ENCODE measurements at places on chromosomes 4 and X.

DNA sequence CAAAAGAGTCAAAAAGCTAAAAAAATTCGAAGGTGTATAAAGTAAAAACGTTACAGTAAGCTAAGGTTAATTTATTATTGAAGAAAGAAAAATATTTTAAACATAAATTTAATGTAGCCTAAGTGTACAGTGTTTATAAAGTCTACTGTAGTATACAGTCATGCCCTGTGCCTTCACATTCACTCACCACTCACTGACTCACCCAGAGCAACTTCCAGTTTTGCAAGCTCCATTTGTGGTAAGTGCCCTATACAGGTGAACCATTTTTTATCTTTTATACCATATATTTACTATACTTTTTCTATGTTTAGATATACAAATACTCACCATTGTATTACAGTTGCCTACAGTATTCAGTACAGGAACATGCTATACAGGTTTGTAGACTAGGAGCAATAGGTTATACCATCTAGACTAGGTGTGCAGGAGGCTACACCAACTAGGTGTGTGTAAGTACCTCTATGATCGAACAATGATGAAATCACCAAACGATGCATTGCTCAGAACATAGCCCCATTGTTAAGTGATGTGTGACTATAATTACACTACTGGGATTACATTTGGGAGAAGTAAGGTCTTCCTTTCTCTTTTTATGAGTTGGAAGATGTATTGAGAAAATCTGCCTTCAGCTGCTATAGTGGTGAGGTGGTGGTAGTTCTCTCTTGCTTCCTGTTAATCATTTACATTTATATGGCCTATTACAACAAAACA is 27.2 kb downstream of the TMSB4X start:
- DNase-seq, result no peak

DNA sequence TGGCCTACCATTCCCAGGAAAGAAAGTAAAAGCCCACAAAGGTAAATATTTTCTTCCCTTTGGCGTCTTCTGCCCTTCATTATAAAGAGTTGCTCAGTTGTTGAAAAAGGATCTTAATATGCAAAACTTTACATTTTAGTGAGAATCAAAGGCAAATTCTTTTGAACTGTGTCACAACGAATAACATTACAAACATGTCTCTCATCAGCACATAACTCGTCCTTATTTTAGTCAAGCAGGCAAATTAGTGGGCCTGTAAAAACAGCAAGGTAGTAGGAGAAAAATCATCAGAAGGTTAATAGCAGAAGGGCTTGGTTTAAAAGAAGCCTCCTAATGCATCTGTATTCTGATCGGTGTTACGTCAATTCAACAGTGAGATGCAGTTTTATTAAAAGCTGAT is 647.3 kb upstream of the DIPK2B start:
- no peak for DNase-seq

DNA sequence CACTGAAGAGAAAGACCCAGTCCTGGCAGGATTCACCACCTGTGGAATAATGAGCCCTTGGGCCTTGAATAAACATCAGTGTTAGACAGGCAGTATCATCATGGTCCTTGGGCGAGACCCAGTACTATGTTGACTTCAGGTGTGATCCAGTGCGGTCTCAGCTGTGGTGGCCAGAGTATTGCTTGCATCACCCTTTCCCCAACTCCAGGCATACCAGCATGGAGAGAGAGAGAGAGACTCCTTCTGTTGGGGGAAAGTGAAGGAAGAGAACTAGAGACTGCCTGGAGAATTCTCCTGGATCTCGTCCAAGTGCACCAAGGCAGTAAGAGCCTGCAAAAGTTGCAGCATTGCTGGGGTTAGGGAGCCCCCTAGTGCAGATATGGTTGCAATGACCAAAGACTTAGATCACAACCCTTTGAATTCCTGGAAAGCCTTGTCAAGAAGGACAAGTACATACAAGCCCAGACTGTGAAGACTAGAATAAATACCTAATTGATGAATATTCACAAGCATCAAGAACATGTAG is 61.1 kb upstream of the VAMP7 start:
- peak; percentile 70 for DNase-seq

- no peak for DNase-seq
These were observed 79.4 kb upstream of the SMIM10 start for GRCh38 chrX:134911348-134911747.

DNA sequence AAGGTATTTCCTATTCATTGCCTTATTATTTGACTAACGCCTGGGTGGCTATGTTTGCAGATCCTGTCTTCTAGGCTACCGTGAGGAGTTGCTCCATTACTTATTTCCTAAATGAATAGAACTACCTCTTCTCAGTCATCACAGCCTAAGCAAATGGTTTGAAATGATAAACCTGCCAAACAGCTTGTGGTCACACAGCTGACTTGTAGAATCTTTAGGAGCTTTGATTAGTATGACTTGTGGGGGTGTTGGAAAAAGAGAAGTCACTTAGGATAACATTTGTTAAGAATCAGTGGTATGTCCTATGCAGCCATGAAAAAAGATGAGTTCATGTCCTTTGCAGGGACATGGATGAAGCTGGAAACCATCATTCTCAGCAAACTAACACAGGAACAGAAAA is 169.3 kb downstream of the PPARGC1A start:
- DNase-seq, result no peak
